ENCODE measurements at places on chromosomes 1 and 21.
A peak's percentile ranks its signal among the peaks of the same experiment; 100 is the strongest.

DNA sequence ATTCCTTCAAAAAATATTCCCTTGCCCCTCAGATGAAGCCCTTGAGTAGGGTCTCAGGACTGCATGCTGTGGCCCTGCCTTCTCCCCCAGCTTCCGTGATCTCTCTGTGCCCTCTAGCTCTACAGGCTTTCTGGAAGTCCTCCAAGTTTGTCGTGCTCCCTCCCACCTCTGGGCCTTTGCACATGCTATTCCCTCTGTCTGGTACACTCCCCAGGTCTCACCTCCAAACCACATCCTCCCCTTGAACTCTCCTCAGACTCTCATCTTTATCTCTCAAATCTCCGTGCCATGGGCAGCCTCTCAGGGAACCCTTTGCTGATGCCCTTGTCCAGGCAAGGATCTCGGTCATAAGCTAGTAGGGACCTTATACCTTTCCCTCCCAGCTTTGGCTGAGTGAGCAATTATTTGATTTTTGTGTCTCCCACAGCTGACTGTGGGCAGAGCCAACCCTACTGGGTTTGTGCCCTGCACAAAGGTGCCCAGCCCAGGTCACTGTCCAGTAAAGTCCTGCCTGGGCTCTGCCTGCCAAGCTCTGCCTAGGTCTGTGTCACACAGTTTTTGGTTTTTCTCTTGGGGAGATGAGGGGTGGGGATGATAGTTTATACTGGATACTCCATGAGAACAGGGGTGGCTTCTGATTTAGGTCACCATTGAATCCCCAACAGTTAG lies 188.1 kb downstream of the ZNF281 start:
- DNase-seq: no peak

DNA sequence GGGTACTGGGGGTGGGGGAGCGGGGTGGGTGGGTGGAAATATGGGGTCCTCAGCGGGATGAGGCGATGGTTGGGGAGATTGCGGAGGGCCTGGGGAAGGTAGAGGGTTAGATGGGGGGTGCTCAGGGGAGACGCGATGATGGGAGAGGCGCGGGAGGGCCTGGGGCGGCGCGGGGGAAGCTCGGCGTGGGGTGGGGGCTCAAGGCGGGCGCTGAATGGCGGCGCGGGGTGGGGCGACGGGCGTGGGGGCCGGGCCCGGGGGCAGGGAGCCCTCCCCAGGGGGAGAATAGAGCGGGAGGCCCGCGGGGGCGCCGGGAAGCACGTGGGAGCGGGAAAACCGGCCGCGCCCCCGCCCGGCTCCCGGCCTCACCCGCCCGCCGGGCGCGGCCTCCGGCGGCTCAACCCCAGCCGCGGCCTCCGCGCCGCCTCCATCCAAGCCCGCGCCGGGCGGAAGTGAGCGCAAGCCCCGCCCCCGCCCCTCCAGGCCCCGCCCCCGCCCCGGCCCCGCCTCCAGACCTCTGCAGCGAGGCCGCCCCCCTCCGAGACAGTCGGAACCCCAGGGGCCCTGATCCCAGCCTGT lies at the start of gene FAAP20:
Gene FAAP20 (minus strand): TSS at position 454 of the 579 bp plus-strand sequence. CDS start 23 bp downstream, at position 431.
- peak; percentile 91 for DNase-seq

DNA sequence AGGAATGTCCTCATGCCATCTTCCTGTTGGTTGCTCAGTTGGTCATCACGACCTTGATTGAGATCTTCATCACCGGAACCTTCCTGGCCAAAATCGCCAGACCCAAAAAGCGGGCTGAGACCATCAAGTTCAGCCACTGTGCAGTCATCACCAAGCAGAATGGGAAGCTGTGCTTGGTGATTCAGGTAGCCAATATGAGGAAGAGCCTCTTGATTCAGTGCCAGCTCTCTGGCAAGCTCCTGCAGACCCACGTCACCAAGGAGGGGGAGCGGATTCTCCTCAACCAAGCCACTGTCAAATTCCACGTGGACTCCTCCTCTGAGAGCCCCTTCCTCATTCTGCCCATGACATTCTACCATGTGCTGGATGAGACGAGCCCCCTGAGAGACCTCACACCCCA lies 42.9 kb downstream of the KCNJ15 start:
- DNase-seq: no peak

DNA sequence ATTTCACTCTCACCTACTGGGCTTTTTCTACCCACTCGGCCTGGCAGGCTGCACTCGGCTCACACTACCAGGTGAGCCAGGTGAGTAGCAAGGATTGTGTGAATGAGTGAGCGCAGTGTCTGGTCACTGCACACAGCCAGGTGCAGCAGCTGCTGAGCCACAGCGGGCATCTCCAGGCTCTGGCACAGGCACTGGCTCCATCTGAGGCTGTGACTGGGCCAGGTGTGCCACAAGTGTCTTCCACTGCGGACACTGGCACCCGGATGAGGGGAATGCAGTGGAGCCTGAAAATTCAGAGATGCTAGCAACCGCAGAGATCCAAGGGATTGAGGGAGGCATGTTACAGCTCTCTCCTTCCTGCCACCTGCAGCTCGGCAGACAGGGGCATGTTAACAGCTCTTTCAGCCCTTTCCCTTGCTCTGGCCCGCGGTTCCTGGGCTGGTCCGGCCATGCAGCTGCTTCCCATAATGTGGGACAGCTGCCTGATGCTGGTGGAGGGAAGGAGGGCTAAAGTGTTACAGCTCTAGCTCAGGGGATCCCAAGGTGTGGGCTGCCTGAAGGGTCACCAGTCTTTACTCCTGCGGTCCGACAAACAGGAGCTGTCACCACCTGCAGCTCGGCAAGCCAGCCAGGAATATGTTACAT lies 1038.3 kb downstream of the AMY1C start:
- no peak for DNase-seq

- no peak for DNase-seq
These were observed 293.7 kb downstream of the PCP4 start for GRCh38 chr21:40160911-40161310.

DNA sequence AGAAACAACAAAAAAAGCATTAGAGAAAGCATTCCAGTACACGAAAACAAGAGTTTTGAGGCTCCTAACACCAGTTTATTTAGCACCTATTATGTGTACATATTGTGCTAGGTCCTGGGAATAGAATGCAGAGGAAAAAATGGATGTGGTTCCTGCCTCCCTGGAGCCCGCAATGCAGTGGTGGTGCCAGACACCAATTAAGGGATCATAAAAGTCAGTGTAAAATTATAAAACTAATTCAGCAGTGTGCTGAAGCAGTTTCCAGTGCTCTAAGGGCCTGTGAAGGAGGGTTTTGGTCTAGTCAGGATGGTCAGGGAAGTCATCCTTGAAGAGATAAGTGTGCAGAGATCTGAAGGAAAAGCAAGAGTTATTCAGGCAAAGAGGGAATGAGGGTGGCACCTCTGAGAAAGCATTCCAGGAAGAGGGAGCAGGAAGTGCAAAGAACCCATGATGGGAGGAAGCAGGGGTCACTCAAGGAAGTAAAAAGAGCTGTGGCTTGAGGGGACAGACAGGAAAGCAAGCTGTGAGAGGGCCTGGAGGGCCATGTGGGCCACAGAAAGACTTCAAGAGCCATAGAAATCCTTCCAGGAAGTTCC lies 65.2 kb upstream of the IFNLR1 start:
- DNase-seq: no peak

DNA sequence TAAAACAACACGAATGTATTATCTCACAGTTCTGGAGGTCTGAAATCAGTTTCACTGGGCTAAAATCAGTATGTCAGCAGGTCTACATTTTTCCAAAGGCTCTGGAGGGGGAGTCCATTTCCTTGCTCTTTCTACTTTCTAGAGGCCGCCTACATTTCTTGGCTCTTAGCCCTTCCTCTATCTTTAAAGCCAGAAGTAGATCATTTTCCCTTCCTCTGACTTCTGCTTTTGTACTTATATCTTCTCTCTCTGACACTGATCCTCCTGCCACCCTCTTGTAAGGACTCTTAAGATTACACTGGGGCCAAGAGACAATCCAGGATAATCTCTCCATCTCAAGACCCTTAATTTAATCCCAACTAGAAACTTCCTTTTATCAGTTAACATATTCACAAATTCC lies 41.4 kb downstream of the MSH4 start:
- DNase-seq: no peak

DNA sequence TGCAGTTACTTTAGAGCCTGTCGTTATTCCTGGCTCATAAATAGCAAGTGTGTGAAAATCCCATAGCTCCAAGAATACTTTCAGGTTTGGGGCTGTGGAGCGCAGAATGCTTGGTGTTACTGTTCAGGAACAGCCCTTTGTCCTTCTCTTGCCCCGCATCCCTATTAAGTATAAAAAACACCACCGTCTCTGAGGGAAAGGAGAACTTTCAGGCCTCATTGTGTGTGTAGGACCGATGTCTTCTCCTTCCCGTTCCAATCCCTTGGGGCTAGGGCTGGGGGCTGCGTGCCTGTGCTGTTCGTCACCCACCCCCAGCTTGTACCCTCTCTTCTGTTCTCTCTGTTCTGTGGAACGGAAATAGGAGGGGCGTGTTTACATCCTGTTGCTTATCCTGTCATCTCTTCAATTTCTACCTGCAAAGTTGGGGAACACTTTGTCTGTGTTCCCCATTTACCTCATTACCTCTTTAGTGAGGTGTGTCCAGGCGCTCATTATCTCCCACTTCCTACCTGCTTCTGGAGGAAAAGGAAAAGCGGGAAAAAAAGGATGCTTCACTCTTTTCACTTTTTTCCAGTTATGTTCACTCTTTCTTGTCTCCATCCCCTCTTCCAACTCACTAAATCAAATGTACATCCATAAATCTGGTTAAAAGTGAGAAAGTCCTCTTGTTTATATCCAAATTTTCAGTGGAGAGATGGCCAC lies 788 bp upstream of the TXNIP start:
- DNase-seq: no peak

DNA sequence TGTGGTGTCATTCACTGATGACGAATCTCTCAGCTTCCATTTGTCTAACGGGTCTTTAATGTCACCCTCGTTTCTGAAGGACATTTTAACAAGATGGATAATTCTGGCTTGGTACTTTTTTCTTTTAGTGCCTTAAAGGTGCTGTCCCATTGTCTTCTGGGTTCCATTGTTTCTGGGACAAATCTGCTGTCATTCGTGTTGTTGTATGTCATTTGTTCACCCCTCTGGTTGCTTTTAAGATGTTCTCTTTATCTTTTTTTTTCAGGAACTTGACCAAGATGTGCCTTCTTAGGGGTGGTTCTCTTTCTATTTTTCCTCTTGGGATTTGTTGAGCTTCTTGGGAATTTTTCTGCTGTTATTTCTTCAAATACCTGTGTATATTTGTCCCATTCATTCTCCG lies 14.0 kb upstream of the MMEL1 start:
- no peak for DNase-seq

DNA sequence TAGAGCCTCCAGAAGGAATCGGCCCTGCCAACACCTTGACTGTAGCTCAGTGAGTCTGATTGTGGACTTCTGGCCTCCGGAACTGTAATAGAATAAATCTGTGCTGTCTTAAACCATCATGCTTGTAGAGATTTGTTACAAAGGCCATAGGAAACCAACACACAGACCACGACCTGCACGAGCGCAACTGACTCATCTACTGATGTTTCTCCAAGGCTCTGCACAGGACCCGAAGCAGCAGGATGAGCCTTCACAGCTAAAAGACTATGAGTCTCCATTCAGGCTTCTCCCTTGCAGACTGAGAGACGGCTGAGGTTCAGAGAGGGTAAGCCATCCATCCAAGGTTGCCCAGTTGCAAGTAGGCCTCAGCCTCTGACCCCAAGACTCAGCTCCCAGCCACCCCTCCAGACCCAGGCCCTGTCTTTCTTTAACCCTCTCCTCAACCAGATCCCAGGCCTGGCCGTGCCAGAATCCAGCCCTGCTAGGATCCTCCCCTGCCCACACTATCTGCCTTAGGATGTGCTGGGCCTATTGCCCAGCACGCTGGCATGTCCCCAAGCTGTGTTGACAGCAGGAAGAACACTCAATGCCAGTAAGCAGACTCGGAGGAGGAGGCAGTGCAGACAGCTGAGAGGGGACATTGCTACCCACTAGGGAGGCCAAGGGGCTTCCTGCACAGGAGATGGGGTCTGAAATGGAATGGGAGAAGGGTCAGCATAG lies 109.0 kb downstream of the HMGB4 start:
- peak; percentile 88 for DNase-seq

DNA sequence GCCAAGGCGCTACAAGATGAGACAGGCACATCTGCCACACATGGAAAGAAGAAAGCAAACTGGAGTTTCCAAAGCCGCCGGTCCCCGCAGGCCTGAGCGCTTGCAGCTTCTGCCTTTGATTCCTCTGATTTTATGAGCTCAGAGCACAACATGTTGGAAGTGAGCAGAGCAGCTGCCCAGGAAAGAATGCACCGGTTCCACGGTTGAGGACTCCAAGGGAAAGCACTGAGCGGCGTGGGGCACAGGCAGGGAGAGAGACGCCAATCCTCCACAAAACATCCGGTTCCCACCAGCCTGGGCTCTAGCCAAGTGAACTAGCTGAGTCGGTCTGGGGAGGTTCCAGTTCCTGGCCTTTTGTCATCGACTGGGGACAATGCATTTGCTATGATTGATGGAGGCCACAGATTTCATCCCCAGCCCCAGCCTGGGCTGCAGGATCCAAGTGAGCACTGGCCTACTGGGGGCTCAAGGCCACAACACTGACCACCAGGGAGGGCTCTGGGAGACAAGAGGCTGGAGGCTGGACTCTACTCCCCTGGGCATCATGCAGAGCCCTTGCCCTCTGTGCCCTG lies 253.1 kb upstream of the IRF2BP2 start:
- peak; percentile 81 for DNase-seq

DNA sequence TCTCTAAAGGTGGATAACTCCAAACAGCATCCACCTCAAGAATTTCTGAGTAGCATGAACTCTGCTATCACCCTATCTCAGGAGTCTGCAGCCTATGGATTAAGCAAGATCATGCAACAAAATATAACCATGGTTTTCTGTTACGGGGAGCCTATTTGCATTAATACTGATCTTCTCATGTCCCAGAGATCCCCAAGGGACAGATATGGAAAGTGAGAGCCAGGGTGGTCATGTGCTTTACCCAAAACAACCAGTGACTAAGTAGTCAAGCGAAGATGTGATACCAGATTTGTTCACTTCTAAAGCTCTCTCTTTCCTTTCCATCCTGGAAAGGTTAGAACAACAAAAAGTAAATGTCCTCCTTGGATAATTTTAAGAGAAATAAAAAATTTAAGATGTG lies 125.1 kb downstream of the PRRX1 start:
- DNase-seq: no peak

DNA sequence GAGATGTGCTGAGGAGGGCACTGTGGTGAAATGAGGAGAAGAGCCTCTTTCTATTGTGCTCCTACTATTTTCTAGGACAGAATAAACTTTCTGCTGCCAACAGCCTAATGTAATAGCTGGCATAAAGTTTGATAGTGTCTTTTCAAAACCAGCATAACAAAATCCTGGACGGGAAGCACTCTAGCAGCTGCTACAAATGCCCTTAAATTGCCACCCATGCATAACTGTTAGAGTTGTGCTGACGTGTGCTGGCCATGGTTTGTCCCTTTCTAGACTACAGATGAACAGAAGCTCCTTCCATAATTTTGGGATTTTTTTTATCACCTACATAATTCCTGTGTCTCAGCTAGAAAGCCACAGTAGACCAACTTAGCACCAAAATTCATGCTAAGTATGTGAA lies 88.5 kb upstream of the DEPDC1 start:
- DNase-seq: no peak
